Activated CD4-positive, alpha-beta T cell treated with anti-CD3 and anti-CD28 coated beads, Interleukin-2, Interleukin-4, amounts not matched to agents 100 ng/mL and 50 ng/mL, durations not matched to agents 16 hours and 8 hours (primary cell): ENCODE measurements at places on chromosomes 12 and 14.
A peak's percentile ranks its signal among the peaks of the same experiment; 100 is the strongest.

GRCh38 chr14:102667703-102668102 is 75.3 kb downstream of the RCOR1 start:
- no peak for DNase-seq

DNA sequence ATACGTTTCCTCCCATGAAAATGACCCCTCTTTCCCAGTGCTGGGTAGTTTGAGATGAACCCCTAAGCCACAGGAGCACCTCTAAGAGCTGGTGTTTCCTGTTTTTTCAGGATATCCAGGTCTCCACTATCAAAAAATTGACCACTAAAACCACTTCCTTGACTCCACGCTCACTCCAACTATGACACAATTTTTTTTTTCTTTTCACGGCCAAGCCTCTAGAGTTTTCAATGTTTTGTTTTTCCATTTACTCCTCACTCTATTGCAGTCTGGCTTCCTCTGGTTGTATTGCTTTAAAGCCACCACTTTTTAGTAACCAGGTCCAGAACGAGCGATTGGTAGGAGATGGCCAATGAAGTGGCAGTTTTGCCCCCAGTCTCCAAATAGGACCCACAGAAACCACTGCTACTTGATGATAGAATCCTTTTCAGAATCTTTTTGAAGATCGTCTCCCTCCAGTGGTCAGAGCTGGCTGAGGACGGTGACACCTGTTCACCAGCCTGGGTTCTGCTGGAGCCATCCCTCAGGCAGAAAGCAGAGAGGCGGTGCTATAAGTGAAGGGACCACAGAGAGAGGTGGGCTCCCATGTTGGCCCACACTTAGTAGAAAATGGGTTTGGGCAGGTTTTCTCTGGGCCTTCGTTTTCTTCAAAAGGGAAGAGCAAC is 454.4 kb downstream of the VRK1 start:
- no peak for DNase-seq

- DNase-seq: no peak
Observed at GRCh38 chr12:87216436-87216835, 812.8 kb downstream of the C12orf50 start.

- no peak for DNase-seq
Observed at GRCh38 chr14:68942296-68943035, 36.6 kb downstream of the ACTN1 start.

GRCh38 chr14:42624980-42625761 is 1018.5 kb downstream of the LRFN5 start:
- no peak for DNase-seq

DNA sequence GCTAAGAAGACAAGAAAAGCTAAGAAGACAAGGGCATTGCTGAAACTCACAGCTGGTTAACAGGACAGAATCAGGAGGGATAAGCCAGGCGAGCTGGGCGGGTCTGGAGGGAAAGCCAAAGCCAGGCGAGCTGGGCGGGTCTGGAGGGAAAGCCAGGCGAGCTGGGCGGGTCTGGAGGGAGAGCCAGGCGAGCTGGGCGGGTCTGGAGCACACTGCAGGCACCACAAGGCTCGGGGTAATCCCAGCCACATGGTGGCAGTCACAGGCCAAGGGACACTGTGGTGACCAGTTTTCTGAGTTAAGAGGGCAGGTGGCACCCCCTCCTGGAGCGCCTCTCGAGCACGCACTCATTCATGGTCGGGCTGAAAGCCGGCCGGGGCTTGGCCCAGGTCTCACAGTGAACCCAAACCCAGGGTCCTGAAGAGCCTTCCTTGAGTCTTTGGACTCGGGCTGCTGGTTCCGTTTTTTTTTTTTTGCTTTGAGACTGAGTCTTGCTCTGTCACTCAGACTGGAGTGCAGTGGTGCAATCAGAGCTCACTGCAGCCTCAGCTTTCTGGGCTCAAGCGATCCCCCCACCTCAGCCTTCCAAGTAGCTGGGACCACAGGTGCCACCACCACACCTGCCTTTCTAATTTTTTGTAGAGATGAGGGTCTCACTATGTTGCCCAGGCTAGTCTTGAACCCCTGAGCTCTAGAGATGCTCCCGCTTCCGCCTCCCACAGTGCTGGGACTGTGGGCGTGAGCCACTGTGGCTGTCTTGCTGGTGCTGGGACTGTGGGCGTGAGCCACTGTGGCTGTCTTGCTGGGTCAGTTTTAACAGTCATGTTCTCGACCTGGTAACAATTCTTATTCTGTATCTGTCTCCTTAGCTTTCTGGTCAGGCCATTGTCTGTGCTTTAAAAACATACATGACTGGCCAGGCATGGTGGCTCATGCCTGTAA is 40.2 kb downstream of the HSP90AA1 start:
- DNase-seq: no peak

DNA sequence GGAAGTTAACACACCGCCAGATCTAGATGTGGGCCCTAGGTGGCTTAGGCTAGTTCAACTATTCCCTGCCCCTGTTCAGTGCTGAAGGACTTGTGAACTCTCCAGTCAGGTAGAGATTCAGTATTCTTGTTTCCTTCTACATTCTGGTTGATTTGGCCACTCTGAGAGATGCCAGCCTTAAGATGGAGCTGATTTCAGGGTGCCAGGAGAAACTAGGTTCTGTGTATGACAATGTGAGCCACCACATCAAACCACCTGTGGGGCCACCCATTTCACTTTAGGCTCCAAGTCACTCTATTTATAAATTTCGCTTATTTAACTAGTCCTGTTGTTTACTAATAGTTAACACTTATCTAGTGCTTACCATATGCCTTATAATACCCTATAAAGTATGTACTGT is 26.0 kb downstream of the FRMD6 start:
- DNase-seq: peak; percentile 4

- no peak for DNase-seq
Observed at GRCh38 chr14:99744873-99745224, 48.4 kb upstream of the EML1 start.

- no peak for DNase-seq
Observed at GRCh38 chr14:76550534-76550933, 174.6 kb downstream of the ESRRB start.

- no peak for DNase-seq
Observed at GRCh38 chr14:93014058-93015023, 91.4 kb downstream of the CHGA start.

DNA sequence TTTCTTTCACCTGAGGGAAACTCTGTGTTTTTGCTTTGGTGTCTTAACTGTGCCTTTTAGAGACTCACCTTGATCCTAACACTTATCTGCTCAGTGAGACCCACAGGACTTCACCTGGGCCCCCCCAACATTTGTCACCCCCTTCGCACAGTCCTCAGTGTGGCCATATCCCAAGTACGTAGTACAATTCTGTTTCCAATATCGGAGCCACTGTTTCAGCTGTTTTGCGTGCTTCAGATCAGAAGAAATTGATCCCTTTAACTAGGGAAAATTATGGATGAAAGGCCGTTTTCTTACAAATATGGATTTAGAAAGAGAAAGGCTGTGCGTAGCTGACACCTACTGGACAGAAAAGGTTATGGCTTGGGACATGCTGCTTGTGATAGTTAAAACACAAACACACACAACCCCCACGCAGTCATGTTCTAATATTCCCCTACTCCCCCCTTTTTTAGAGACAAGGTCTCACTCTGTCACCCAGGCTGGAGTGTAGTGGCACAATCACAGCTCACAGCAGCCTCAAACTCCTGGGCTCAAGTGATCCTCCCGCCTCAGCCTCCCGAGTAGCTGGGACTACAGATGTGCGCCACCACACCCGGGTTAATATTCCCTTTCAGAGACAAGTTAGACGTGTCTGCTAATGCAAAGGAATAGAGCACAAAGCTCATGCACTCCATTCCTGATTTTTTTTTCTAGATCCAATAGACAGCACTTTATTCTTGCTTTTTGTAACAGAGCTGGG is 3.6 kb upstream of the SLC7A8 start:
- peak; percentile 33 for DNase-seq

GRCh38 chr12:57545809-57546437 is 1.1 kb downstream of the DCTN2 start:
- no peak for DNase-seq

GRCh38 chr14:89899917-89900663 is 54.4 kb downstream of the EFCAB11 start:
- no peak for DNase-seq

DNA sequence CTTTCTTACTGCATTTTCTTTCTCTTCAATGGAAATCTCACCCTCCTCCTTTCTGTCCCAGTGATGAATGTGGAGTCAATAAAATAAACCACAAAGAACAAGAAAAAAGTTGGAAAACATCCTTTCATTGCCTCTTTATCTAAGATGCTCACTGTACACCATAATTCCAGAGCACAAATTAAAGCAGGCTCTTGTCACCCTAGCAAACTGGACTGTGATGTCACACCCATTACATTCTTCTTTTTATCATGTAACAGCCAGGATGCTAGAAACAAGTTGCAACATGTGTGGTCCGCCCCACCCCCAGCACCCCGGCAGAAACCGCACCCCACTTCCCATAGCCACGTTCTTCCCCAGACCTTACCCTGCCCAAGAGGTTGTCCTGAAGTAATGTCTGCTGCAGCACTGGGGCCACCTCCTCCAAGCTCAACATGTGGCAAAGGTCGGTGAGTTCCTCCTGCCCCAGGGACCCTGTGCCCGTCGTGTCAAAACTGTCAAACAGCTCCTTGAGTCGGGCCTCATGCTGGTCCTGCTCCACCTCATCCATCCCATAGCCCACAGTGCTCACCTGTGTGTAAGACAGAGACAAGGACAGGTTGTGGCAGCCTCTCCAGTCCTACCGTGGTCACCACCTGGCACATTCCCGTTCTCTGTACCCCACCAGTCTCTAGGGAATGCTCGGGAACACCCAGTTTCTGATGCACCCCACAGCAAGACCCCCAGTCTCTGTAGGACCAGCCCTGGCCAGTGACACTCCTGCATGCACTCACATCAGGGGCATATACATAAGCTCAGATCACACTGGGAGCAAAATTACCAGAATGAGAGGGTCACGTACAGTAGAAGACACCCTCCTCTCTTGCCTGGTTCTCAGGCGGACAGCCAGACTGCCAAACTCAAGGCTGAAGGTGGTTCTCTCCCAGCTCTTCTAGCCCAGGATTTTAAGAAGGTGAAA is 9.2 kb downstream of the NIN start:
- peak; percentile 51 for DNase-seq

DNA sequence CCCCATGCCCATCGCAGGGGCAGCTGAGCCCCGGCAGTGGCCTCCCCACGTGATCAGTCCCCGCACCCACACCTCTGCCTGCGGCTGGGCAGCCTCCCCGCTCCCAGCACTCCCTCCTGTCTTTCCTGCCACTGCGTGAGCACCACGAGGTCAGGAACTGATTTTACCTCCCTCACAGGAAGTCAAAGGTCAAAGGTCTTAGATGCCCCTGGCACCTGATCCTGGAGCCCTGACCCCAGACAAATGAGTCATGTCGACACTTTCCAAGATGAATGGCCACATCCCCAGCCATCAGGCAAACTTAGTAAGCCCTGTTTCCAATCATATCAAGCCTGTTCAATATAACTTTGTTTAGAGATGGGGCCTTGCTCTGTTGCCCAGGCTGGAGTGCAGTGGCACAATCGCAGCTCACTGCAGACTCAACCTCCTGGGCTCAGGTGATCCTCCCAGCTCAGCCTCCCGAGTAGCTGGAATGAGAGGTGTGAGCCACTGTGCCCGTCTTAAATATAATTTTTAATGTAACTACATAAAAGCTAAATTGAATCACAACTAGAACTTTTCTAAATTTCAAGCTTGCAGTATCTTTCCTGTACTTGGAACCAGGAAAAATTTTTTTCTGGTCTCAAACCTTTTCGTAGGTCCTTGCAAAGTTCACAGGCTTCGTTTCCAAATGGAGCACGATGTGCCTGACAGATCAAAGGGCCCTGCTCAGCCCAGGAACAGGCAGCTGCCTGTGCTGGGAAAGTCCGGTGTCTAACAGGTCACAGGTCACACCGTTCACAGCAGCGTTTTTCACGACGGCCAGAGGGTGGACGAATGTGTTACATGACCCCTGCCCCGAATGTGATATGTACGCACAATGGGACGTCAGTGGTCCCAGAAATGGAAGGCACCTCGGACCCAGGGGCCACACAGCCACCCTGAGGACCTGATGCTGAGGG is 1.9 kb downstream of the LRCOL1 start:
- no peak for DNase-seq

GRCh38 chr12:93080994-93081809 is 152.1 kb upstream of the EEA1 start:
- DNase-seq: no peak

DNA sequence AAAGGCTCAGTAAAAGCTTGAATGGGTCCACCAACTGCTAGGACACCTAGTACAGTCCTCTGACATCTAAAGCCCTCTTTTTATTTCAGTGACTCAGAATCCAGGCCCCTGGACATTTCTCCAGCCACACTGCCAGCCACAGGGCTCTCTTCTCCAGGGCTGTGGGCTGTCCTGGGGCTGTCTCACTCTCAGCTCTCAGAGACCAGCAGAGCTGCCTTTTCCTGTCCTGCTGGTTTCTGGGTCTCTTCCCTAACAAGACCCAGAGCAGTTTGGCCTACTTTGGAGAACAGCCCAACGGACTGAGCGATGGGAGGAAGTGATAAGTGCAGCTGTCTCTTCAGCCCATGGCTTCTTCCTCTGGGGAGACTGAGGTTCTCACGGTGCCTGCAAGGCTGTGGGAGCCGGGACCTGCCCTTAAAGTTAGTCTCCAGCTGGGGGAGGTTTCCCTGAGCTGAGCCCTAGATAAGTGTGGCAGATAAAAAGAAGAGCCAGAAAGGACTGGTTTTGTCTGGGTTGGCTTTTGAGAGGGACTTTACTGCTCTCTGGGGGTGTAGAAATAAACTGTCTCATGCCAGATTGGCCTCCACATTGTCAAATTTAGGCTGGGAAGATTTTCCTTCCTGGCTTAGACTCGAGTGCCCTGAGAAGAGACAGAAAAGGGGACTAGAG is 979.8 kb downstream of the VRK1 start:
- DNase-seq: no peak

GRCh38 chr12:62770381-62770780 is 164.6 kb downstream of the PPM1H start:
- no peak for DNase-seq

DNA sequence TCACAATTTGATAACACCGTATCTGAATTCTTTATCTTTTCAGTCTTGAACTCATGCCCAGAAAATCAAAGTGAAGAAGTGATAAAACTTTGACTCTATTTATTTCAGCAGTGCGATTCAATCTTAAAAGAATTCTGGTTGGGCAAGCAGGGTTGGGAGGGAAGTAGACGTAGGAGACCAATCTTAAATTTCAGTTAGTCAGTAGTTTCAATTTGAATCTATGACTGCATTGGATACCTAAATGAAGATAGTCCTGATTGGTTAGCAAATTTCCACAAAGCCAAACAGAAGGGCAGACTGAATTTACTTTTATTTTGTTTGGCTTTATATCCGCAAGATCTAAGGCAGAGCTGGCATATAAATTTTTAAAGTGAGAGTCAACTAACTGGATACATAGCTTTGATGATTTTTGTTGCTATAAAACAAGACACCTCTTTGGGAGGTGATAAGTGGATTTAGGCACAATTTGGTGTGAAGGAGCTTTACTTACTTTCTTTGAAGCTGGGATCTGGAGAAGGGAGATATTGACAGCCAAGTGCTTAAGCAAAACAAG is 2.6 kb downstream of the ACSS3 start:
- no peak for DNase-seq

GRCh38 chr12:28568118-28568517 is 377.9 kb downstream of the CCDC91 start:
- DNase-seq: no peak
